ENCODE measurements at places on chromosomes 3 and 15.

DNA sequence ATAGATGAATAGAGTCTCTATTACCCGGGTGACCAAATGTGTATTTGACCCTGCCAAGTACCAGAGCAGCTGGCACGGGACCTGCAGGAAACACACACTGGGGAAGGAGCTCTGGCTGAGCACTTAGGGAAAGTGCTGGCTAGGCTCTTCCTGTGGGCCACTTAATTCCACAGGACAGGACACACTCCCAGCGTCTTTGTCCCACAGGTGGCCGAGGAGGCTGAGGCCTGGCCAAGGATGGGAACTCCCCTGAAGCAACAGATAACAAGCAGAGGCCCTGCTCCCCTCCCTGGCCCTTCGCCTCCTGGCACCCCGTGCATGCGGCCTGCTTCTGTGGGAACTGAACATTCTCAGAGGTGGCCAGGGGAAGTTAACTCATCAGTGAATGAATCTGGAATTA is 180.8 kb downstream of the ATP10A start:
- DNase-seq, result no peak

DNA sequence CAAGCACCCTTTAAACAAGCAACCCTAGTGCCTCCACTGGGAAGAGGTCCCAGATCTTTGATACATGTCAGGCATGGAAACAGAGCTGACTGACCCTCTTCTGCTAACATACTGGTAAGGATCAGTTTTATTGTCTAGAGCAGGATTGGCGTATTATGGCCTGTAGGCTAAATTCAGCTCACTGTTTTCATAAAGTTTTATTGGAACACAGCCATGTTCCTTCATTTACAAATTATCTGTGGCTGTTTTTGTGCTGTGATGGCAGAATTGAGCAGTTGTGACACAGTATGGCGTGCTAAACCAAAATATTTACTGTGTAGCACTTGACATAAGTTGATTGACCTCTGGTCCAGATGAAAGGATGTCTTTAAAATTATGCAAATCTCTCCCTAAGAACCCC is 45.0 kb downstream of the WDR76 start:
- no peak for DNase-seq

- DNase-seq, result no peak
Observed at GRCh38 chr3:45933591-45933990, 9.7 kb upstream of the CXCR6 start.

GRCh38 chr15:100005715-100006114 is 272.5 kb upstream of the LYSMD4 start:
- no peak for DNase-seq

- peak; percentile 75 for DNase-seq
Observed at GRCh38 chr3:159263750-159264553, 462.1 kb downstream of the MFSD1 start.

GRCh38 chr3:194070220-194070633 is 65.7 kb upstream of the HES1 start:
- DNase-seq, result no peak

- no peak for DNase-seq
Observed at GRCh38 chr3:52503788-52504424, 8.8 kb downstream of the STAB1 start.

- DNase-seq, result no peak
Observed at GRCh38 chr3:126313166-126313565, 44.0 kb downstream of the KLF15 start.

GRCh38 chr3:48034000-48034516 is 17.8 kb upstream of the MAP4 start:
- DNase-seq, result peak; percentile 94

- DNase-seq, result no peak
Observed at GRCh38 chr3:186124592-186124991, 15.7 kb upstream of the ETV5 start.

DNA sequence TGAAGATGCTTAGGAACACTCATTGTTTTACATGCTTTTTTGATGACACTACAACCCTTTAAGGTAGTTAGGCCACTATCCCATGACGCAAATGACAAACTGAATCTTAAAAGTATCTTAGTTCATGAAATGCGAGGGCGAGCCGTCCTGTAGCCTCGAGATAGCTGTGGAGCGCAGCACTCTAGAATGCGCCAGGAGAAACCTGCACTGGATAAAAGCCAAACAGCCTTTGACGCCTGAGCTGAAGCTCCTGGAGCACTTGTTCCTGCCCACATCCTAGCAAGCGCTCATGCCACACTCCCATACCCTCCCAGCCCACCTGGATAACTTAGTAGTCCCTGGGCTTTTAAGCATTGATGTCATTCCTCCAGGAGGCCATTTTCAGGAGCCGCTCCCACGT is 516.9 kb downstream of the GABRG3 start:
- no peak for DNase-seq

DNA sequence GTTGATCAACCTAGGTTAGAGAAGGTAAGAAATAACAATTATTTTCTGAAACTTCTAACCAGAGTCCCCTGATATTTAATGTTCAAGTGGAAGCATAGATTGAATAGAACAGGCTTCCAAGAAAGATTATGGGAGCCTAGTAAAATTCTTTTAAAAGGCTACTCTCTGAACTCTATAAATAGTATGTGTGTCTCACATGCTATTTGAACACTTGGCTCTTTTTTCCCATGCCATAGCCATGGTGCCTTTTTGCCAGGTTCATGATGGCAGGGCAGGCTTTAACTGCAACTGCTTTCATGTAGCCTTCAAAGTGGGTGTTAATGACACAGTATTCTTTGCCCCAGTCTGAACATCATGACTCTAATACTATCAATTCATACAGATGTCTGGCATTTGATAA is 22.9 kb upstream of the STRIT1 start:
- no peak for DNase-seq

DNA sequence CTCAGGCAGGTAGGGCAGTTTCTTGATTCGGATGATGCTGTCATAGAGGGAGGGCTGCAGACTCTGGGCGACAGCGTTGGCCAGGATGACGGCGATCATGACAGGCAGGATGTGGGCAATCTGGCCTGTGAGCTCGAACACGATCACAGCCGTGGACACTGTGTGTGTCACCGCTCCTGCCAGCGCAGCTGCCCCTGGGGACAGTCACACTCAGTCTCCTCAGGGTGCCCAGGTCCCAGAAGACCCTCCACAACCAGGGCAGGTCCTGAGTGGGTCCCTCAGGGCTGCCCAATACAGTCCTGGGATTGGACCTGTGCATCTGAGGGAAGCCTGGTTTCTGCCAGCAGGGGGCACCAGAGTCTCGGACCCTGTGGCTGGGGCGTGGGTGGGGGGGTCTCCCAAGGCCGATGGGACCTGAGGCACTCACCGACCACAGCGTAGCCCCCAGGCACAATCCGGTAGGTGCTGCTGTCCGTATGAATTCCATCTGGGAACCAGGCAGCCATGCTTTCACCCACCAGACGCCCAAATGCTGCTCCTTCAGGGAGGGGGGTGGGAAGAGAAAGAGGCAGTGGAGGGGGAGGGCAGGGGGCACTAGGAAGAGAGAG is 7.2 kb downstream of the CLCN2 start:
- no peak for DNase-seq

GRCh38 chr15:96690733-96691132 is 360.2 kb downstream of the NR2F2 start:
- DNase-seq, result no peak

GRCh38 chr3:129829640-129830039 is 63.9 kb downstream of the TMCC1 start:
- DNase-seq, result peak; percentile 95

DNA sequence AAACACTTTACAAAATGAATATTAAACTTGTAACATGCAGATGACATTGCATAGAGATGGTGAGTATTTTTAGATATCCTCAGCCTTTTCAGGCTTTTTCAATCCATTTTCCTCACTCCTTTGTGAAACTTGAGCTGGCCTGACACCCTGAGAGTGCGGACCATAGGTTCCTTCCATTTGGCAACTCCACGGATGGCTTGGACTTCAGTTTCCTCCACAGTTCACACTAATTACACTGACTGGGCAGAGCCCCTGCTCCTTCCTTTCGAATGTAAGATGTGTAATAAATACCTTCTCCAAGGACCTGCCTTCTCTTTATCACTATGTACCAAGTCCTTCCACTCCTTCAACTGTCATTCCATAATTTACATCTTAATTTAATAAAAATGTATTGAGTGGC is 141.7 kb upstream of the LRIG1 start:
- DNase-seq, result no peak

GRCh38 chr3:25427942-25428788 is at the start of gene RARB:
Gene RARB (plus strand): TSS chr3:25428263. CDS start chr3:25428732, 469 bp downstream.
- peak; percentile 96 for DNase-seq

DNA sequence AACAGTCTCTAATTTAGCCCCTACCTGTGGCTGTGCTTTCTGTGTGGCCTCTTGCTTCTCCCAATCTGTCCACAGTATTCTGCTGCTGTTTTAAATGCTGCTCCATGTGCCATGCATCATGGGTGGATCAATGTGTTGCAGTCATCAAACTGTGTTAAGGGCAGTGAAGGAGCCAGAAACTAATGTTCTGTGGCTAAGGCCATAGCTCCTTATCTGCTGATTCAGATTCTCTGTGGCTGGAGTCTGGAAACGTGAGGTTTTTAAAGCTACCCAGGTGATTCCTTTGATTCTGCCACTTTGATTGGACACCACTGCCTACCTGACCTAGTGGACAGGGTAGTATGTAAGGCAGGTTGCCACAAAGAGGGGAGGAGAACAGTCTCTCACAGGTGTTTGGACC is 44.8 kb downstream of the MORC1 start:
- DNase-seq, result no peak

DNA sequence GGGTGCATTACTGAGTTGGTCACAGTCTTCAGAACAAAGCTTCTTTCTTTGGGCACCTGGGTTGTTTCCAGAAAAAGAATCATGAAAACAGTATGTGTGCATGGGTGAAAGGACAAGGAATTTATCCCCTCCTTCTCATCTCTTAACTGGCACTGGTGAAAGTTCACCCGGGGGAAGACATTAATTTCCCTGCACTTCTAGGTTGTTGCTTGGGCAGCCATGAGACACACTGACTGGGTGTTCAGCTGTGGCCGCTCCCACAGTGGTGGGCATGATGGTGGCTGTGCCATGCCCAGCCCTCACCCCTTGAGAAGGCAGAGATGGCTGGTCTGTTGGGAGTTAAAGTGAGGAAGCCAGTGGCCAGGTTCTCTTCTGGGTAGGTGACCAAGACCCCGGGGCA is 16.6 kb upstream of the KY start:
- DNase-seq, result peak; percentile 22

DNA sequence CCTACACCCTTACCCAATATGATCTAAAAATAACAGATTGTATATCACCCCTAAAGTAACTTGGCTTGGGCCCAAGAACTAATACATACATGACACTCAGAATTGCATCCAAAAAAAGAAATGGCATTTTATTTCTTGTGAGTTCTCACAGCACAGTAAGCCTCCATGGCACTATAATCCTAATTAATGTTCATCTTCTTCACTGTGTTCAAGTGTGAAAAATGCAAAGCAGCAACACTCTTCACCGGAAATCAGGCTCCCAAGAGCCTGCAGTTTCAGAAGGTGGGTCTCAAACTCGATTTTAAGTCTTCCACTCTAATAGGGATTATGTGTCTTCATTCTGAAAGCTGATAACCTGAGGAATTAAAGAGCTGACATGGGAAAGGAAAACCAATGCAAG is 142.8 kb upstream of the TSC22D2 start:
- DNase-seq, result no peak

DNA sequence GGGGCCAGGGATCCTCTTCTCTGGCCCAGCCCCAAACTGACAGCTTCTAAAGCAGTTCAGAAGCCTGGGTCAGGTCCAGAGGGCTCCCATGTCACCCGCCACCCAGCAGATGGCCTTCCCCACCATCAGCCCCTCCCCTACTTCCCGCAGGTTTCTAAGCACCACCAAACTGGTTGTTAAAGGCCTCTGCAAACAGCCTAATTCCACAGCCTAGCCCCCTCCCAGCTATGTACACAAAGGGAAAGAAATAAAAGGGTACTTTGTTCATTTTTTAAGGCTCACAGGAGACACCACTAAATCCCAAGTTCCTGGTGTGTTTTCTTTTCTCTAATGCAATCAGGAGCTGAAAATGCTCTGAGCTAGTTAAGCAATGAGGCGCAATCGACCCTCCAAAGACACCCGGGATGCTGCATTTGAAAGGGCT is 30.6 kb downstream of the PLCH1 start:
- no peak for DNase-seq

DNA sequence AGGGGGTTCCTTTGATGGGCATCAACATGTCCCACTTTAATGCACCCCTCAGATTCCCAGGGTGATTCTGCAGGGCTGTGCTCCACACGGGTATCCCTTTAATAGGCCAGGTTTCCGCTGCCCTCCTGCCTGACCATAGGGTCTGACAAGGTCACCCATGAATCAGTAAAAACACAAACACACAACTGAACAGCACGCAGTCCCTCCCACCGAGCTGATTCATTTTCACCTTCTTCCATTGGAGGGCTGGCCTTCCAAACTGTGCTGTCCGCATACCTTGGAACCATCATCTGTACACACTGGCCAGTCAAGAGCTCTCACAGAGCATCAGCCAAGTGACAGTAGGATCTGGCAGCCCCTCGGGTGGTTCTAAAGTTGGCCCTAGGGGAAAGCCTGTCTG is 93.7 kb downstream of the FBLN2 start:
- peak; percentile 72 for DNase-seq

GRCh38 chr15:99518191-99518590 is 47.6 kb upstream of the MEF2A start:
- DNase-seq, result no peak

GRCh38 chr3:10981961-10982360 is 10.6 kb upstream of the SLC6A1 start:
- DNase-seq, result peak; percentile 50

- peak; percentile 39 for DNase-seq
Observed at GRCh38 chr3:40719660-40720287, 195.0 kb downstream of the ZNF621 start.

DNA sequence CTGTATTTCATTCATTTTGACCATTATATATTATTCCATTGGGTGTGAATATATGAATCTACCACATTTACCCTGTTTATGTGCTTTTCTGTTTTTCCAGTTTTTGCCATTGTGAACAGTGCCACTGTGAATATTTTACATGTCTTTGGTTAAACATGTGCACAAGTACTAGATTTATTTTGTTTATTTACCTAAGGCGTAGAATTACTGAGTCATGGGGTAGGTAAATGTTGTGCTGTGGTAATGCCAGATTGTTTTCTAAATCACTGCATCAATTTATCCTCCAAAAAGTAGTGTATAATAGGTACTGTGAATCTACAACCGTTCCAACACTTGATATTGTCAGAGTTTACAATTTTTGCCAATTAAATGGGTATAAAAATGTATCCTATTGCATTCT is 362.1 kb upstream of the AGTR1 start:
- DNase-seq, result peak; percentile 10

- DNase-seq, result peak; percentile 57
Observed at GRCh38 chr3:95154766-95155165, 1091.9 kb downstream of the NSUN3 start.

GRCh38 chr15:54836052-54836795 is 360.5 kb downstream of the RSL24D1 start:
- DNase-seq, result no peak

Data from M059J (cell line).